ENCODE measurements at places on chromosomes 2 and 18. TPM values are rescaled to one million over a fixed set of nuclear protein-coding genes. Genes with fewer than 3 reads are reported as not detected.

DNA sequence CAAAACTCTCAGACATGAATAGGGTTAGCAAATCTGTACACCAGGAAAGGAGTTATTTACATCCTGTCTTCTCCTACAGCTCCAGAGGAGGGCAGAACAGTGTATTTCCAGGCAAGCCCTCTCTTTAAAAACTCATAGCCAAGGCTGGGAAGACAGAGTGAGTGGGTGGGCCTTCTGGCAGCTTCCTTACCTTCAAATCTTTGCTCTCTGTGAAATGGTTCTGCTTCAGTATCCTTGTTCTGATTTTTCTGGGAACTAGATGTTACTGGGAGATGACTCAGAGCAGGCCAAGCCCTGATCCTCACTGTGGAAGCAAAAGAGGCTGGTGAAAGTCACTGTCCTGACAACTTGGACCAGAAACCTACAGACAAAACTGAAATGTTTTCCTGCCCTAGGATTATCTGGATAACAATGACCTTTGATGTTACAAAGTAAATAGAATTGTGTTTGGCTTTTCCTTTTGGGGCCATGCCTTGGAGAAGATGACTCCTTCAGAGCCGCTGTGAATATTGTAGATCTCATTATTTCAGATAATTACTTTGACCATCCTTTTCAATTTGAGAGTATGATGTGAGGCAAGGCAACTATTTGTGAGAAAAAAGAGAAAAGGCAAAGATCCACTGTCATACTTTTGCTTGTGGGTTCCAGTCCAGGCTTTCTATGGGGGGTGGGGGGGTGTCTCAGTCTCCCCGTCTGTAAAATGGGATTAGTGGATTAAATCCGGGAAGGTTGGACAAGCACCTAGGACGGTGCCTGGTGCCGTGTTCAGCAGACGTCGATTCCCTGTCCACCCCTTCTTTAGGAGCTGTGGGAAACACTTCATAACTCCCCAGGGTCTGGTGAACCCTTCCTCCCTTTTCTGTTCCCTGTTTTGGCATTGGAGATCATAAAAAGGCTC, 644 bp upstream of the QPCT start:
- DNase-seq = no peak
- no peaks in the 10 kb centered on the region for H3K27me3 ChIP-seq
- H3K36me3 ChIP-seq = no peaks in the 10 kb centered on the region
- no peak overlapping the region for H3K27ac ChIP-seq
- H3K4me3 ChIP-seq = peak overlapping the region; percentile 79

GRCh38 chr2:27704342-27704876, 40.7 kb downstream of the SLC4A1AP start:
- H3K27ac ChIP-seq = peak overlapping the region; percentile 100
- H3K4me1 ChIP-seq = peaks cover 59% of the 10 kb centered on the region
- no peaks in the 10 kb centered on the region for H3K36me3 ChIP-seq
- no peak overlapping the region for H3K4me3 ChIP-seq
- H3K27me3 ChIP-seq = no peaks in the 10 kb centered on the region
- DNase-seq = no peak

GRCh38 chr2:162565666-162566065, 221.7 kb downstream of the GCA start:
- no peak overlapping the region for H3K4me3 ChIP-seq
- no peak overlapping the region for H3K27ac ChIP-seq
- no peaks in the 10 kb centered on the region for H3K4me1 ChIP-seq
- no peaks in the 10 kb centered on the region for H3K27me3 ChIP-seq
- no peaks in the 10 kb centered on the region for H3K36me3 ChIP-seq
- no peak for DNase-seq

GRCh38 chr2:108541451-108541850, 7.2 kb downstream of the LIMS1 start:
- no peak overlapping the region for H3K4me3 ChIP-seq
- H3K36me3 ChIP-seq = no peaks in the 10 kb centered on the region
- no peak for DNase-seq
- H3K27me3 ChIP-seq = no peaks in the 10 kb centered on the region
- H3K27ac ChIP-seq = no peak overlapping the region

DNA sequence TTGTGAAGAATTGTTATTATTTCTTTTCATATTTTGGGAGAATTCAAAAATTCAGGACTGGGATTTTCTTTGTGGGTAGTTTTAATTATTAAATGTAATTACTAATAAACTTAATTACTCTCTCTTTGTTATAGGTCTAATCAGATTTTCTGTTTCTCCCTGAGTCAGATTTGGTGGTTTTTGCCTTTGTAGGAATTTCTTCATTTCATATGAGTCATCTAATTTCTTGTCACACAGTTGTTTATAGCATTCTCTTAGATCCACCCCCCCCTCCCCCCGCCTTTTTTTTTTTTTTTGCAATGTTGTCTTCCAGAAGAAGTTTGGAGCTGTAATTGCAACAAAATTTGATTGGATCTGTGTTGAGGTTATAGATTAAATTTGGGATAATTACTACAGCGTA, 26.0 kb upstream of the GALR1 start:
- no peak overlapping the region for H3K4me3 ChIP-seq
- no peaks in the 10 kb centered on the region for H3K27me3 ChIP-seq
- H3K27ac ChIP-seq = no peak overlapping the region
- H3K36me3 ChIP-seq = no peaks in the 10 kb centered on the region

GRCh38 chr2:170842785-170843184, 26.1 kb downstream of the GAD1 start:
- H3K4me1 ChIP-seq = no peaks in the 10 kb centered on the region
- H3K27me3 ChIP-seq = no peaks in the 10 kb centered on the region
- no peak overlapping the region for H3K4me3 ChIP-seq
- peaks cover 3% of the 10 kb centered on the region for H3K36me3 ChIP-seq

- H3K27ac ChIP-seq = no peak overlapping the region
- no peaks in the 10 kb centered on the region for H3K27me3 ChIP-seq
- no peak overlapping the region for H3K4me3 ChIP-seq
- no peaks in the 10 kb centered on the region for H3K4me1 ChIP-seq
These were observed 41.2 kb upstream of the TEX51 start for GRCh38 chr2:126857502-126857901.

DNA sequence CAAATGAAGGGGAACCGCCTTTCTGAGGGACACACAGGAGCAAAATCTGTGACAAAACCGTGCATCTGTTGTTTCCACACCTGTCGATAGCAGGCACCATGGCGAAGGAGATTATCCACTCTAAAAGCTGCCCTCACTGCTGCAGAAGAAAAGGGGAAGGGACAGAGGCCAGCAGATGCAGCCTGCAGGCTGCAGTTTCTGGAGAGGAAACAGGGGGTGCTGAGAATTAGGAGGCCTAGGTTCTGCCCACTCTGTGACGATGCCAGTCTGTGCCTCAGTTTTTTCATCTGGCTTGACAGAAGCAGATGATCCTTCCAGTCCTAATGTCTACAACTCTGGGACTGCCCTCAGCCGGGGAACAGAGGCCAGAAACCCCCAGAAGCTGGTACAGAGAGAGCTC, 17.7 kb downstream of the PAX8 start:
- peaks cover 14% of the 10 kb centered on the region for H3K4me1 ChIP-seq
- H3K27ac ChIP-seq = no peak overlapping the region
- H3K36me3 ChIP-seq = no peaks in the 10 kb centered on the region
- H3K27me3 ChIP-seq = no peaks in the 10 kb centered on the region
- H3K4me3 ChIP-seq = no peak overlapping the region

GRCh38 chr2:105518897-105519296, 120.0 kb upstream of the FHL2 start:
- no peak overlapping the region for H3K4me3 ChIP-seq
- no peak for DNase-seq
- peaks cover 5% of the 10 kb centered on the region for H3K4me1 ChIP-seq
- H3K27me3 ChIP-seq = no peaks in the 10 kb centered on the region
- H3K36me3 ChIP-seq = no peaks in the 10 kb centered on the region

- peaks cover 12% of the 10 kb centered on the region for H3K4me1 ChIP-seq
- no peak for DNase-seq
- H3K4me3 ChIP-seq = no peak overlapping the region
- H3K27ac ChIP-seq = no peak overlapping the region
These were observed 28.2 kb downstream of the DTNA start for GRCh38 chr18:34738175-34738894.

- no peaks in the 10 kb centered on the region for H3K4me1 ChIP-seq
- no peaks in the 10 kb centered on the region for H3K27me3 ChIP-seq
- no peak for DNase-seq
- no peak overlapping the region for H3K27ac ChIP-seq
- H3K36me3 ChIP-seq = no peaks in the 10 kb centered on the region
These were observed 118.9 kb upstream of the TANK start for GRCh38 chr2:161041356-161041755.

DNA sequence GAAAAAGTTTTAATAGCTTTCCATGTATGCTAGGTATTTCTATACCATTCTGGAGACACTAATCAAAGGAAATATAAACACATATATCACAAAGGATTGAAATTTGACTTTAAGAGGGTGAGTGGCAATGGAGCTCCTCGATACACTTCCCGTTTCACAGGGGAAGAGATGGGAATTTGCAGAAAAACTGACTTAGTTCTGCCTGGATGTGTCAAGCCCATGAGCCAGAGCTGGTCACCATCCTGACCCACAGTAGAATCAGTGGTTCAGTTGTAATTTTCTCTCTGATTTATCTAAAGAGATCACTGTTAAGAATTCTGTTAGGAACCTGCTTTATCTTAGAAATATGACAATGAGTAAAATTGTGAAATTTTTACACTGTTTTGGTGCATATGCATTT, 34.2 kb downstream of the PLCL1 start:
- H3K4me3 ChIP-seq = peak overlapping the region; percentile 61
- H3K27ac ChIP-seq = peak overlapping the region; percentile 24
- no peak for DNase-seq
- peaks cover 16% of the 10 kb centered on the region for H3K4me1 ChIP-seq
- no peaks in the 10 kb centered on the region for H3K27me3 ChIP-seq
- H3K36me3 ChIP-seq = no peaks in the 10 kb centered on the region

DNA sequence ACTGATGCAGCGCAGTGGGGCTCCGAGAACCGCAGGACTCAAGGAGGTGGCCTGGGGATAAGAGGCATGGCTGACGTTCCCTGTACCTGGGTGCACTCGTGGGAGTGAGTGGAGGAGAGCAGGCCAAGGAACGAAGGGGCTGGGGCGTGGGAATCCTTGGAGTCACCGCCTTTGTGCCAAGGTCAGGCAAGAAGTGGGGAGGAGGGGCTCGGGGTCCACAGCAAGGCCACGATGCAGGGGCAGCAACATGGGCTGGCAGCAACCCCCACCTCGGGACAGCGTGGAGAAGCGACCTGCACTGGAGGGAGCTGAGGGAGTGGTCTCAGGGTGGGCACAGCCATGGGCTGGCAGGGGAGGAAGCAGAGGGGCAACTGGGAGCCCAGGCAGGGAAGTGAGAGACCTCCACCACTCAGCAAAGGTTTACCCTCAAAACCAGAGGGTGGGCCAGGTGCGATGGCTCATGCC, 18.6 kb downstream of the ARID5A start:
- peaks cover 28% of the 10 kb centered on the region for H3K36me3 ChIP-seq
- no peak overlapping the region for H3K27ac ChIP-seq
- DNase-seq = no peak
- H3K4me3 ChIP-seq = no peak overlapping the region
- H3K4me1 ChIP-seq = no peaks in the 10 kb centered on the region
- H3K27me3 ChIP-seq = no peaks in the 10 kb centered on the region

GRCh38 chr2:45194596-45194995, 185.3 kb upstream of the SIX2 start:
- no peak overlapping the region for H3K27ac ChIP-seq
- no peak for DNase-seq
- no peaks in the 10 kb centered on the region for H3K27me3 ChIP-seq
- no peaks in the 10 kb centered on the region for H3K4me1 ChIP-seq

GRCh38 chr2:136291871-136292270, 173.9 kb upstream of the CXCR4 start:
- H3K27ac ChIP-seq = no peak overlapping the region
- no peaks in the 10 kb centered on the region for H3K36me3 ChIP-seq
- DNase-seq = no peak
- H3K4me1 ChIP-seq = no peaks in the 10 kb centered on the region

GRCh38 chr2:157837851-157838441, 38.2 kb downstream of the ACVR1 start:
- no peaks in the 10 kb centered on the region for H3K36me3 ChIP-seq
- peaks cover 74% of the 10 kb centered on the region for H3K4me1 ChIP-seq
- H3K27ac ChIP-seq = peak overlapping the region; percentile 60

GRCh38 chr2:239762655-239763269, 262.4 kb downstream of the NDUFA10 start:
- DNase-seq = peak; percentile 19
- peaks cover 29% of the 10 kb centered on the region for H3K4me1 ChIP-seq
- H3K36me3 ChIP-seq = no peaks in the 10 kb centered on the region
- no peaks in the 10 kb centered on the region for H3K27me3 ChIP-seq
- H3K4me3 ChIP-seq = no peak overlapping the region

DNA sequence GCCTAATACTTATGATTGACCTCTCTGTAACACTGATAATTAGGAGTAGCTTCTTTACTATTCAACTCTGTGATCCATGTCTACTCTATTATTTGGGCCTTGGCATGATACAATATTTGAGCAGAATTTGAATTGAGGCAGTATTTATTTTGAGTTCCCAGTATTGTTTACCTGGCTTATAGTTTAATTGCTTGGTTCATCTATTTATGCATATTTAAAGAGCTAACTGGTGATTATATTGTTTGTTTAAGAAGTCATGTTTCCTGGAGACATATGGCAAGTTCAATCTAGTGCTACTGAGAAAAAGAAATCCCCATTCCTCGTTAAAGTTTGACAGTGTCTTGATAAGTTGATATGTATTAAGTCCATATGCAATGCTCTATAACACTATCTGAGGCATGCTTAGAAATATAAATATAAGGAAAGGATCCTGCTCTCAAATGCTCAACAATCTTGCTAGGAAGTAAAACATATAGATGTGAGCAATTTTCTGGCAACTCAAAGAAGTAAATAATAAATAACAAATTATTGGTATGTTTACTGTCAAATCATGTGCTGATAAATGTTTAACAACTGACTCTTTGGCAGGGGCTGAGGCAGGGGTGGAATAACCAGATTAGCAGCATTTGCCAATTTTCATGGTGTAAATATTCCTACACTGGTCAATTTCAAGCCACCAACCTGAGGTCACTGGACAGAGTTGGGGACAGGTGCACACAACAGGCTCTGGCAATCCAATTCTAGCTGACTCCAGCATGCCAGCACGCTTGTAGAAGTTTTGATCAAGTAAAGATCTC, 430.2 kb upstream of the PIK3C3 start:
- H3K27ac ChIP-seq = no peak overlapping the region
- H3K4me1 ChIP-seq = no peaks in the 10 kb centered on the region

DNA sequence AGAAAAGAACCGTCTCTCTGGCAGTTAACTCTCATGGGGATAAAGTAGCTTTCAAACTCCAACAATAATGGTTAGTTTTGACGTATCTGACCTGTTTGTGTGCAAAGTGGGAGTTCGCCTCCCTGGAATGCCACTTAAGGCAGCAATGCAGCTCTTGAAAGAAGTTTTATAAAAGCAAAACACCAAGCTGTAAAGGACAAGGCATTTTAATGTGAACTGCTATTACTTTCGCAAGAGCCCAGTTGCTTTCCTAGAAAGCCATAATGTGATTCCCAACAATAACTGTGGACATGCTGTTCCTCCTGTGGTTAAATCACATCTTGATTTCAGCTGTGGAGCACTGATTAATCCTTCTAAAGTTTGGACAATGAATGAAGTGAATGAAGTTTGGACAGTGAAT, 303.7 kb downstream of the PTPRM start:
- DNase-seq = no peak
- H3K27ac ChIP-seq = no peak overlapping the region
- H3K36me3 ChIP-seq = no peaks in the 10 kb centered on the region
- no peak overlapping the region for H3K4me3 ChIP-seq

Gene MROH2A
- total RNA-seq = not detected

Gene ERICH2
- total RNA-seq = not detected

Gene DSG4
- total RNA-seq = not detected

Gene AFF3
- total RNA-seq = 9.9 TPM

Gene ERFE
- total RNA-seq = 1.3 TPM

Gene OLA1
- 15.2 TPM for total RNA-seq

Gene LRRTM1
- not detected for total RNA-seq

Gene MAPK4
- total RNA-seq = 4.0 TPM

Gene TCF23
- total RNA-seq = not detected

Gene EGR4
- total RNA-seq = not detected

Measured in thoracic aorta (tissue), 2 donors.